ENCODE measurements at places on chromosomes 4 and X. TPM values are rescaled to one million over a fixed set of nuclear protein-coding genes. Genes with fewer than 3 reads are reported as not detected.

Gene SLC25A5
- 73.6 TPM for total RNA-seq

DNA sequence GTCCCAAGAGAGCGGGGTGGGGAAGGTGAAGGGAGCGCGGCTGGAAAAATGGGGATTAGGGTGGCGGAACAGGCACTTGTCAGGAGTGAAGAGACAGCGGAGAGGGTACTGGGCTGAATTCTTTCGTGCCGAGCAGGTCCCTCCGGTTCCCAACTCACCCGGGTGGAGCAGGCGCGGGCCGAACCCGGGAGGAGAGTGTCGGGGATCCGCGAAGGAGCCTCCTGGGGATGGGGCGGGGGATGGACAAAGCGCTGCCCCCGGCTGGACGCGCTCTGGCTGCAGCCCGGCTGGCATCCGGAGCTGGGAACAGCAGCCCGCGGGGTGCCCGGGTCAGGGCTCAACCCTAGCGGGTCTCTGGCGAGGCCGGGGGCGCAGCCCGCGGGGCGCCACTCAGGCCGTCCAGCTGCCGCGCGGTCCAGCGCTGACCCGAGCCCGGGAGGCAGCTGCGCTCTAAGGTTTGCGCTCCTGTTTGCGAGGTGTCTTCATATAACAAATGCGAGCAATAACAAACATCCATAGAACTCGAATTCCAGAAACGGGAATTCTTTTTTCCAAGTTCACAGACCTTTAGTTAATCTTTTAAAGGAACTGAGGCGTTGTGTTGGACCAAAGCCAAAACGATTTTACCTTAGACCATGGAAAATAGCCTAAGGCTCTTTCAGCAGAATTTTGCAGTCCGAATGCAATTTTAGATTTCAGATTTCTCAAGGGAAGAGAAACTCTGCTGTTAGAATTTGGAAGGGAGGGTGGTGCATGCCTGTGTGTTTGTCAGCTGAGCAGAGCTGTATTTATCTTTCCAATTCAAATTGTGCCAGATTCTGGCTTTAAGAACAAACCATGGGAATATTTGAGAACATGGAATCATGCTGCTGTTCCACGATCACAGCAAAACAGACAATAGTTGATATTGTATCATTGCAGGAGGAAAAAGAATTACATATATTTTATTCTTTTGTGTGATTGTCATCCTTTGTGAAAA, 744 bp downstream of the NPY5R start:
- peak; percentile 22 for DNase-seq

Gene TRAM1L1
- total RNA-seq = 37.1 TPM

Gene FABP2
- total RNA-seq = not detected

GRCh38 chr4:123740236-123740635, 343.6 kb downstream of the SPRY1 start:
- no peak for DNase-seq

- no peak for DNase-seq
Measured at GRCh38 chr4:4627111-4627510, 85.3 kb upstream of the STX18 start.

DNA sequence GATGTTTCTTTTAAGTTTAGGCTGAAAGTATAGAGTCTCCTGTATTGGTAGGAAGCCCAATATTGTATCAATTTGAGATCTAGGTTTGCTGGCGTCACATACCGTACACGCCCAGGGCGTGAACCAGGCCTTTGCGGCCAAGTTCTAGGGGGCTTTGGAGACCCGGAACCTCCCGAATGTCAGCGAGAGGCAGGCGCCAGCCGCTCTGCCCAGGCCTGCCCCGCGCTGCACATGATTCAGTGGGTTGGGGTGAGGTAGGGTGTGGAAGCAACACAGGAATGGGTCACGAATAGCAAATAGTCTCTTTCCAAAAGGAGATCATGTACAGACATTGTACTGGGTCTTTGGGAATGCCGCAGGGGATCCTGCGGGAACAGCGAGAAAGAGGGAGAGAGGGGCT, 195.7 kb upstream of the FAT1 start:
- DNase-seq = no peak

DNA sequence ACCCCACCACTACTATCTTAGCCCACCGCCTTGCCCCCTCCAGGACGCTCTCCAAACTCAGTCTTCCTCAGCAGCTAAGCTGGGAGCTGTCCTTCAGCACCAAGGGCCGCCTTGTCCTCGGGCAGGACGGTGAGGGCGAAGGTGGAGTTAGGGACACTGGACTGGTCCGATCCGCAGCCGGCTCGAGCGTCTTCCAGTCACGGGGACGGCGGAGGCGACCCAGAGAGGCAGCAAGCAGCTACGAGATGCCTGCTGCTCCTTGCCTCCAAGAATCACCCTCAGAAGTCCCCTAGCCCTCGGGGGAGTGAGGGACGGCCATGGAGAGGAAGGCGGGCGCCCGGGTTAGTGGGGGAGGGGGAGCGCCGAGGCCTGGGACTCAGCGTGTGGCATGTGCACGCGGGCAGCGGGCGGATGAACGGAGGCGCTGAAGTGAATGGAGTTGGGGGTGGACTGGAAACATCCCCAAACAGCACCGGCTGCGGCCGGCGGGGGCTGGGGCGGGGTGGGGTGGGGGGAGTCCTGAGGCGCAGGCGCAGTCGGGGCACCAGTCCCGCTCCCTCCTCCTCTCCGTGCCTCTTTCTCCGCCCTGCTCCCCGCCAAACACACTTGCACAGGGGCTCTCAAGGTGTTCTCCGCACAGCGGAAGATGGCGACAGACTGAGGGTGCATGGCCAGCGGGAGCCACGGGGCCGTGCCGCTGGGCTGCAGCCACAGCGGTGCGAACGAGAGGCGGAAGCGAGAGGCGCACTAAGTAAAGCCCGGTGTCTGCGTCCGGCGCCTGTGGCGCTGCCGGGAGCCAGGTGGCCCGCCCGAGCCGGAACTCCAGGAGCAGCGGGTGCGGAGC, at the start of gene NALF2:
Gene NALF2 (plus strand): TSS at position 545 of the 844 bp plus-strand sequence. CDS start 957 bp downstream, outside the sequence.
- peak; percentile 45 for DNase-seq

DNA sequence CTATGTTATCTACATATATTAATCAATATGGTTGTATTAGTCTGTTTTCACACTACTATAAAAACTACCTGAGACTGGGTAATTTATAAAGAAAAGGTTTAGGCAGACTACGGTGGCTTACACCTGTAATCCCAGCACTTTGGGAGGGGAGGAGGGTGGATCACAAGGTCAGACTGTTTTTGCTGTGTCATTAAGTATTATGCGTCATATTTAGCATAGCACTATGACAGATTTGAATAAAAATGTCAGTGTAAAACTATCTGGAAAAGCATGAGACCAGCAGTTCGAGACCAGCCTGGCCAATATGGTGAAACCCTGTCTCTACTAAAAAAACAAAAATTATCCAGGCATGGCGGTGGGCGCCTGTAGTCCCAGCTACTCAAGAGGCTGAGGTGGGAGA, 209.7 kb upstream of the ARHGAP24 start:
- no peak for DNase-seq

GRCh38 chrX:114599911-114600310, 16.0 kb downstream of the HTR2C start:
- DNase-seq = no peak

Gene CCNA2
- 8.0 TPM for total RNA-seq

GRCh38 chrX:1336331-1336943, at the start of gene IL3RA:
Gene IL3RA (plus strand): TSS chrX:1336785. CDS start chrX:1341766, 4,981 bp downstream.
- peak; percentile 9 for DNase-seq

- DNase-seq = no peak
Measured at GRCh38 chr4:1285151-1285789, 4.4 kb upstream of the MAEA start.

DNA sequence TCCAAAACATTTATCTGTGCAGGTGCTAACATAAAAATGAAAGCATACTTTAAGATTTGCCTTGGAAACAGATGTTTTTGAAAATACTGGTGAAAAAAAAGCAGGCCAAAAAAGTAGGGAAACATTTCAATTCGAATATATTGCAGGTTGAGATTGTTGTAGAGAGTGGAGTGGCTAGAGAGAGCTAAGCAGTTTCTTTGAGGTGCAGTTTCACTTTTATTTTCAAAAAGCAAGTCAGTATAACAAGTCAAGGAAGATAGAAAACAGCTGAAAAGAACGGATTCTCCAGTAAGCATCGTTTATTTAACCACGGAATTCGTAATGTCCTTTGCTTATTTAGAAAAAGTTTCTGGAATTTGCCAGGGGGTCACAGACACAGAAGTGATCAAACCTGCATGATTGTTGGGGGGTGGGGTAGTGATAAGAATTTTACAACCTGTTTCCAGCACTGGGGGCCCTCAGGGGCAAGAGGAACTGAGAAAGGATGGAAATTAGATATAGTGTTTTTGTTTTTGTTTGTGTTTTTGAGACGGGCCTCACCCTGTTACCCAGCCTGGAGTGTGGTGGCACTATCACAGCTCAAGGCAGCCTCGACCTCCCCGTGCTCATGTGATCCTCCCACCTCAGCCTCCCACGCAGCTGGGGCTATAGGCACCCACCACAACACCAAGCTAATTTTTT, 175.0 kb downstream of the TENM3 start:
- no peak for DNase-seq

Gene RASL11B
- 31.7 TPM for total RNA-seq

- no peak for DNase-seq
Measured at GRCh38 chrX:13581554-13581953, 12.2 kb downstream of the EGFL6 start.

DNA sequence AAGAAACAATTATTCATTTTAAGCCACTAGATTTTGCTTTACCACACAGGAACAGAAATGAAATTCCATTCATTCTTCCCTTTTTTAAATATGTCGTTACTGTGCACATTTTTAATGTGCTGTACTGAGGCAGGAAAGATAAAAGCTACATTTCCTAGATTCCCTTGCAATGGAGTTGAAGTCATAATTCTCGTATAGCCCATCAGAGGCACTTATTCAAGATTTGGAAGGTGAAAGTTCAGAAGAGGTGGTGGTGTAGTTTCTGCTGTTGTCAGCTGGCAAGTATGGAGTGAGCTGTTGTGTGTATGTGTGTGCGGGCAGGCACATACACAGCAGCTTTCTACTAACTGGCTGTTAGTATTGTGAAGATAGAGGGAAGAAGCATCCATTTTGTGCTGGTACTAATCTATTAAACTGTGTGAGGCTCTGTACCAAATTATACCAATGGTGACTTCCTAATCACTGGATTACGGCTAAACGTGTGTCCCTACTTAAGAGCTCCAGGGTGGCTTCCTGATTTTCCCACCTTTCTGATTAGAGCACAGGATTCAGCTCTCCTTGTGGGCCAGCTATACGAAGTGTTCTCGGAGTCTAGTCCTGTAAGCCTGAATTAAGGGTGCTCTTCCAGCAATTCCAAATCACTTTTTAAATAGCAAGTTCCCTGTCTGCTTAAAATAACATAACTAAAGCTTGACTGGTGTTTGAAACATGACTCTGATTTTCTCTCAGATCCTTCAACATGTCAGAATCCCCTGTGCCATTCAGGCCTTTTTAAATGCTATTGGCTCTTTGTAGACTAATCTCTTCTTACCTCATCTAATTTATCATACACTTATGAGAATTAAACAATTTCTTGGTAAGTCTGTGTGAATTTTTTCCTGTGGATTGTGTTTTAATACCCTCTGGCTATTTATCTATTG, 43.8 kb downstream of the PDS5A start:
- no peak for DNase-seq

DNA sequence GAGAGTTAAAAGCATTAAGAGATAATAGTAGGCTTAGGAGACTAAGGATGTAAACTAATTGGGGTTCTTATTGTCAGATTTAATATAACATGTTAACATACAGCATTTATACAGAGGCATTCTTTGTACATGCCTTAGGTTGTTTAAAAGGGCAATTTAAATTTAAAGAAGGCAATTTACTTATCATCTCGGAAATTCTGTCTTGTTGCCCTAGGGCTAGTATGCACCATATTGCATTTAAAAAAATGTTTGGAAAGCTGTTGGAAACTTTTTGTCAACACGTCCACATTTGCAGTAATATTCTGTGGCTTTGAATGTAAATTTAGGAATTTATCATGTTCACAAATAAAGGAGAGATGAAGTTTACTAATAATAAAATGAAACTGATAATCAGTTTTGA, 25.5 kb downstream of the GALNT7 start:
- no peak for DNase-seq

GRCh38 chrX:140229191-140229590, 263.9 kb upstream of the CXorf66 start:
- DNase-seq = no peak

Gene HOPX
- 79.2 TPM for total RNA-seq
